Cortex of kidney (tissue), 1 donor: ENCODE measurements at places on chromosomes 3 and 15.

GRCh38 chr3:194368918-194369317 is 625 bp downstream of the LRRC15 start:
- DNase-seq = no peak

- DNase-seq = no peak
Measured at GRCh38 chr3:148790370-148790769, 37.2 kb upstream of the CPB1 start.

DNA sequence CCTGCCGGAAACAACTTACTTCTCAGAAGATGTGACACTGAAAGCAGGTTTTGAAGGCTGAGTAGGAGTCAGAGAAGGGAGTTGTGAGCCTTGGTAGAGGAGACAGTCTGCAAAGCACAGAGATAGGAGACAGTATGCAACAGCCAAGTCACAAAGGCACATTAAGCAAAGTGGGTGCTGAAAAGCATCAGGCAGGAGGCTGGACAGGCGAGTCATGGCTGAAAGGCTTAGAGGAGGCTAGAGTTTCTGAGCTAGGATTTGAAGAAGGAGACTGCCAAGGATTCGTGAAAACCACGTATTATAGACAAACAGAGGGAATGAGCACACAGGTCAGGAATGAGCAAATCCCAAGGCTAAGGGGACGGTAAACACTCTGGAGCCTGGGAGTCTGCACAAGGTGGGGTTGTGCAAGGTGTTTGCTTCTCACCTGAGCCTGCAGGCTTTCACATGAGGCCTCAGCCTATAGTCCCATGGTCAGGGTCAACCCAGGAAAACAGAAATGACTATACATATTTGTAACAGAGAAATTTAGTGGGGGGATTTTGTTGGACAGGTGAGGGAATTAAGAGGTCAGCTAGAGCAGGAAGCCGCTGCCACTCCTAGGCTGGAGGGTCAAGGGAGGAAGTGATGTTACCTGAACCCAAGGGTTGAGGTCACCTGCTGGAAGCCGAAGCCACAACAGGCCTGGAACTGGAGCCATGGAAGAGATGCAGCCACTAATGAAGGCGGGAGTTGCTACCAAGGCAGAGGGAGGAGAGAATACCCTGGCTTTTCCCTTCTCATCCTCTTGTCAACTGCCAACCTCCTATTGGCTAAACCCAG is 23.1 kb upstream of the TRIM71 start:
- DNase-seq = no peak

DNA sequence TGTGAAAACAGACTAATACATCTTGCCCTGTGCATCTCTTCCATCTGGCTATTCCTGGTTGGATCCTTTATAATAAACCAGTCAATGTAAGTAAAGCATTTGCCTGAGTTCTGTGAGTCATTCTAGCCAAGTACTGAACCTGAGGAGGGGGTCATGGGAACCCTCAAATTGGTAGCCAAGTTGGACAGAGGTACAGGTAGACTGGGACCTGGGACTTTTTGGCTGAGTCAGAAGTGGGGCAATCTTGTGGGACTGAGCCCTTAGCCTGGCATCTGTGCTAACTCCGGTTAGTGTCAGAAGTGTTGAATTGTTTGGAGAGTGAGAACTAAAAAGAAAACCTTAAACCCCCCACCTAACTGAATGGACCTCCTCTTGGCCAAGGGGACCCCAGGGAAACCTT is 21.0 kb upstream of the LIMD1 start:
- DNase-seq = no peak

DNA sequence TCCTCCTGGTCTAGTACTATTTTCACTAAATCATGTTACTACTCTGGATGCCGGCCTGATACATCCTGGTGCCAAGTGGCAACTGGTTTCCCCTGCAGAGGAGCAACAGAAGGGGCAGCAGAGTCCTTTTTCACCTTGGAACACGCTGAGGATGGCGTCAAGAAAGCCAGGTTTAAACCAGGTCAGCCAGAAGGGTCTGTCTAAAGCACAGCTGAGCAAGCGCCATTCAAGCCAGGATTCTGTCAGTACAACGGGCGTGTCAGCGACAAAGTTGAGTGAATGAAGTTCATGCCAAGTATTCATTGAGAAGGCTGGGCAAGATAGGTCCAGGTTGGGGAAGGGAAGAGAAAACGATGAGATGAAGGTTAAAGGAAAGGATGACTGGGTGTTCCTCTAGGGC is 88.2 kb downstream of the FBN1 start:
- no peak for DNase-seq

DNA sequence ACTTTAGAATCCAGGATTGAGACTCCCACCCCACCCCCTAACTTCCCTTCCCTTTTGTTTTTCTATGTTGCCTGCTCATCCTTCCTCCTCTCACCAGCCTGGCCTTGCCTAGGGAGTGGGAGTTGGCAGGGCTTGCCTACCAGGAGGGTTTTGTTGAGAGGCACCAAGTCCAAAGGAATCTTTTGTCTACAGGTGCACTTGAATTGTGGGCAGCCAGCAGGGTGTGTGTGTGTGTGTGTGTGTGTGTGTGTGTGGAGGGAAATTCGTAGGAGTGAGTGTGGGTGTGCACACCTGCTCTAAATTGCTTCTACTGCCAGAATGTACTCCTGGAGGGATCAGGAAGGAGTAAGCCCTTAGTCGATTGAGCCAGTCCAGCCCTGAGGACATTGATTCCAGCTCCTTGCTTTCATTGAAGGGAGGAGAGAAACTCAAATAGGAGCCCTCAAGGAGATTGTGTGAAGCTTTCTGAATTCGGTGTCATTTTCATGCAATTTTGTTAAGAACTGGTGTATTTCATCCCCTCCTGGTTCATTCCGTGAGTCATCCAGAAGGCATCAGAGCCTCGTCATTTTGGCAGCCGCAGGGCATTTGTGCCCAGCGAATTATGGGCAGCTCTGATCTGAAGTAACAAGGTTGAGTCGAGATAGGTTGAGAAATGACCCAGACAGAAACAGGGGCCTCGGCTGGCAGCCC is 112.1 kb downstream of the SLCO3A1 start:
- DNase-seq = no peak

GRCh38 chr3:174907628-174908407 is 48.7 kb downstream of the NAALADL2 start:
- DNase-seq = no peak

- DNase-seq = no peak
Measured at GRCh38 chr3:12423918-12424630, 60.2 kb upstream of the TSEN2 start.

DNA sequence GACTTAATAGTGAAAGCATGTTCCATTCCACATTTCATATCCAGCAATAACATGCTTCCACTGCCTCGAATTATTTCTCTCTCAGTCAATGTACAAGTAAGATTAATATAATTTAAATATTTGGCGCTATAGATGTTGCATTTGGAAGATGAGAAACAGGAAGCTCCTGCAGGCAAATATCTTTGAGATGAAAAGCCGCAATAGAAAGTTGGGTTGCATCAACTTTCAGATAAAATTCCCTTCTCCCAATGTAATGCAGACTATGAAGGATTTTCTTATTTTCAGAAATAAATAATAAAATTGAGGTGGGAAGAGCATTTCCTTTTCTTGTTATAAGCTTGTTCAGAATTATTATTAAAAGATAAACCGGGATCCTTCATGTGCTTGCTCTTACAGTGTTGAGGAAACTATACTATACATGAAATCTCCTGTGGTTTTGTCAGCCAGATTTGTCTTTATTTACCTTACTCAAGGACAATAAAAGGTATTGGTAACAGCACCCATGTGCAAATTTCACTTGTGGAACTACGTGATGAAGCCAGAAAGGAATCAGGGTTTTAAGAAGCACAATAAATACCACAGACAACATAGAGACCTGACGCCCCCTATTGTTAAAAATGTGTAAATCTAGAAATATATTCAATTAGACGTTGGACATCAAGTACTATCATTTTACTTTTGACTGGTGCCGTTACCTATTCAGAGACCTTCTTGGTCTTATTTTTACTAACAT is 307.0 kb downstream of the ARPP21 start:
- no peak for DNase-seq
